NCI-H345 (cell line): ENCODE measurements at places on chromosomes 13 and 19.

GRCh38 chr13:62119739-62120700 is 704.4 kb upstream of the PCDH20 start:
- DNase-seq, result peak; percentile 9

- DNase-seq, result no peak
These were observed 14.3 kb downstream of the CCDC97 start for GRCh38 chr19:41324231-41324702.

- DNase-seq, result no peak
These were observed 524.7 kb upstream of the HTR2A start for GRCh38 chr13:47421525-47421924.

DNA sequence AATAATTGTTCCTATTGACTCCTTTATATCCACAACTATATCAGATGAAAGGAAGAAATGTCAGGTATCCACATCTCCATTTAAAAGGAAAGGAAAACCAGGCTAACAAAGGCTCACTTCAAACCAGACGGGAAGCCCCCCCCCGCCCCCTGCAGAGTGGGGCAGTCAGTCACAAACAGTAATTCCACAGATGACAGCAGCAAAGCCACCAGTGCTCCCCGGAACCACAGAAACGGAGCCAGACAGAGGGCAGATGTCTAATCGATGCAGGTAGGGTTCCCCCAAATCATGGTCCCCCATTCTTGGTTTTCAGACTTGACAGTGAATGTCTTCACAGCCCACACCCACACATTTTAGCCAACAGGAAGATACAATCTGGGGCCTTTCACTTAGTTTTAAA is 100.8 kb downstream of the STK24 start:
- DNase-seq, result no peak

GRCh38 chr13:43407023-43407581 is 379.7 kb downstream of the ENOX1 start:
- DNase-seq, result no peak

DNA sequence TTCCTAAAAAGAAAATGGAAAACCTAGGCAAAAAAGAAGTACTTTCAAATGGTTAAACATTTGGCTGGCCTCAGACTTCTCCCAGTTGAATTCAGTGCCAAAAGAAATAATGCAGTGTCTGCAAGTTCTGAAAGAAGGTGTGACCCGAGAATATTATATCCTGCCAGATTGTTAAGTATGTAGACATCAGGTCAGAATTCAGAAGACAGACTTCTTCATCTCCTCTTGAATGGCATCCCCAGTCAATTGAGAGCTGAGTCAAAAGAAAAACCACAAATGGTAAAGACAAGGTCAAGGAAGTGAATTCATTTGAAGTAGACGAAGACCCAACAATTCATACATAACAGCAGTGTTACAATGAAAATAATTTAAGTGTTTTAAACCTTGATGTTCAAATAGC is 194.5 kb downstream of the NBEA start:
- no peak for DNase-seq

GRCh38 chr19:6667114-6667627 is 2.8 kb downstream of the TNFSF14 start:
- no peak for DNase-seq

GRCh38 chr19:42596391-42597072 is 1.8 kb upstream of the CEACAM8 start:
- DNase-seq, result no peak

GRCh38 chr19:3253270-3253669 is 28.8 kb downstream of the CELF5 start:
- DNase-seq, result no peak

GRCh38 chr19:799076-799881 is 2.0 kb downstream of the PTBP1 start:
- peak; percentile 13 for DNase-seq

GRCh38 chr19:51729781-51730180 is 6.0 kb upstream of the HAS1 start:
- no peak for DNase-seq

DNA sequence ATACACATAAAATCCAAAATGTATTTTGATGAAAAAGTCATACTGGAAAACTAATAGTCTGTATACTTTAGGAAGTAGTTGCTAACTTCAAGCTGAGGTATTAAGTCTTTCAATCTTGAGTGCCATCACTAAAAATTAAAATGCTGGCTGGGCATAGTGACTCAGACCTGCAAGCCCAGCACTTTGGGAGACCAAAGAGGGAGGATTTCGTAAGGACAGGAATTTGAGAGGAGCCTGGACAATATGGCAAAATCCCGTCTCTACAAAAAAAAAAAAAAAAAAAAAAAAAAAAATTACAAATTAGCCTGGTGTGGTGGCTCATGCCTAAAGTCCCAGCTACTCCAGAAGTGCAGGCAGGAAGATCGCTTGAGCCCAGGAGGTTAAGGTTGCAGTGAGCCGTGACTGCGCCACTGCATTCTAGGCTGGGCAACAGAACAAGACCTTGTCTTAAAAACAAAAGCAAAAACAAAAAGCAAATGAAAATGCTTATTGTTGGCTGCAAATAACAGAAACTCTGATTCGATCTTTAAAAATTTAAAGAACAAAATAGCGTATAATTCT is 1994.2 kb upstream of the PCDH20 start:
- no peak for DNase-seq

DNA sequence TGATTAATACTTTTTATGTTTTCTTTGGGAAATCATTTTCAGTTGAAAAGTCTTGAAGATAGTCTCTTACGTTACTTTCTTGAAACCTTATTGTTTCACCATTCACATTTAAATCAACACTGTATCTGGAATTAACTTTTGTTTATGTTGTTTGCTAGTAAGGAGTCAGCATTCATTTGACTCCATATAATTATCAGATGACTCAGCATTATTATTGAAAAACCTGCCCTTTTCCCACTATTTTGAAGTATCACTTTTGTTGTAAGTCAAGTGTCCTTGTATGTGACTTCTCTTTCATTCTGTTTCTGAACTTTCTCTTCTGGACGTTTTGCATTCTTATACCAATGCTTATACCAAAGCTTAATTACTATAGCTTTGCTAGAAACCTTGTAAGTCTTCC is 186.1 kb upstream of the KLF12 start:
- DNase-seq, result no peak

GRCh38 chr19:44055870-44056269 is 4.0 kb downstream of the ZNF223 start:
- DNase-seq, result no peak

- DNase-seq, result no peak
These were observed 237.4 kb downstream of the NBEA start for GRCh38 chr13:35179494-35179893.

DNA sequence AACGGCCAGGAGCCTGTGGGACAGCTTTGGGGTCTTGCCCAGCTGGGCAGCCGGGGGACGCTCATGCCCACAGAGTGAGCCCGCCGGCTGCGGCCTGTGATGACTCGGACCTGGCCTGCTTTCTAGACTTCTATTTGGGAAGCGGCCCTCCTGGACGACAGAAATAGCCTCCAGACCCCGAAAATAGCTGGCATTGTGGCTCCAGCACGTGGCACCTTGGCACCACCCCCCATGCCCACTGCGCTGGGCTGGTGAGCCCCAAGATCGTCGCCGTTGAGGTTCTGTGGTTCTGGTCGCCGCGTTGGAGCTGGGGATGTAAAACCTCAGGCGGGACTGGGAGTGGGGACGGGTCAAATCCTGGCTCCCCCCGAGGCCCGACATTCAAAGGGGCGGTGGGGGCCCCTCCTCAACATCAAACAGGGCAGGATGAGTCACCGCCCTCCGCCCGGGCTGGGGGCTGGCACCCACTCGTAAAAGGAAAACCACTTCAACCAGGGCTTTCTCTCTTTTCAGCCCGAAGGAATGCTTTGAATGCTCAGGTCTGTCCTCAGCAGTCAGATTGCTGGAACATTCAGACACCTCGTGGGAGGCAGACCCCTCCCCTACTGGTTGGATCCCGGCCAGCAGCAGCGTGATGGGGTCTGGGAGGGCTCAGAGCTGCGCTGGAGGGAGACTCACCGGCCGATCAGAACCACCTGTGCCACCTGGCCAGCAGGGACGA is 42.1 kb downstream of the GADD45B start:
- no peak for DNase-seq

- DNase-seq, result no peak
These were observed 307.6 kb downstream of the SPRY2 start for GRCh38 chr13:80033286-80033685.

- no peak for DNase-seq
These were observed 474.2 kb upstream of the SLC10A2 start for GRCh38 chr13:103540382-103540765.

GRCh38 chr13:114027046-114027715 is 53.3 kb upstream of the C13orf46 start:
- no peak for DNase-seq

DNA sequence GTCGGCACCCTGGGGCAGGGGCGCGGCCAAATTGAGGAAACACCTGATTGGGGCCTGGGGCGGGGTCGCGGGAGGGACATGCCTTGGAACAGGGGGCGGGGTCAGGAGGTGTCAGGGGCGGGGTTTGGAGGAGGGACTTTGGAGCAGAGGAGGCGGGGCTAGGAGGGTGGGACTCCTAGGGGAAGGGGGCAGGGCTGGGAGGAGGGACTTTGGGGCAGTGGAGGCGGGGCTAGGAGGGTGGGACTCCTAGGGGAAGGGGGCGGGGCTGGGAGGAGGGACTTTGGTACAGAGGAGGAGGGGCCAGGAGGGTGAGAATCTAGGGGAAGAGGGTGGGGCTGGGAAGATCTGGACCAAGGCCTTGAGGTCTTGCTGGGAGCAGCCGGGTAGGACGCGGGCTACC is 21.9 kb downstream of the GRIN2D start:
- peak; percentile 62 for DNase-seq

DNA sequence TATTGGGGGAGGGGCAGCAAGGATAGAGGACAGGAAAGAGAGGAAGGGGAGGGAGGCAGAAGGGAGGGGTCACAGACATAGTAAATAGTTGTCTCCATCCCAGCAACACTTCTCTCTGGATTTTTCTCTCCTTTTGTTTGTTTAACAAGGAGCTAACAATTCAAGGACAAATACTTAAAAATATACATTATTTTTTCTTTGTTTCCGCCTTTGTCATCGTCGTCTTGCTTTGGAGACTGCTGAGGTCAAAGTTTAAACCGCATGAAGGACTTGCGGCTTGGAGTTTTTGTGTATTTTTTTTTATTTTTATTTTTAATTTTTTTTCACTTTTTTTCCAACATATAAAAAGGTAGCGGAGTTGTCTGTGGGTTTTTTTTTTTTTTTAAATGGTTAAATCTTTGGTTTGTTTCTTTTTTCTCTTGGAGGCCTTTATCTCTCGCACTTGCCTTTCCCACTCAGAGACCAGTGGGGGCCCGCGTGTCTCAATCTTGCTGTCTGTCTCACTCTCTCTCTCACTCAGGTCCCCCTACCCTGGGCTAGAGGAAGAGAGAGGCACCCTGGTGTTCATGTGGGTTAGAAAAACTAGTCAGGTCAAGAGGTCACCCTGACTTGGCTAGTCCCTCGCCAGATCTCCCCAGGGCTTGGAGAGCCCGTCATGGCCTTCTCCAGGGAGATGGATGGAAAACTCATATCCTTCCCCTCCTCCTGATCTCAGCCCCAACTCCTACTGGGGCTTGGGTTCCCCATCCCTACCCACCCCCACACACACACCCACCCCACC is 11.0 kb downstream of the ZNF574 start:
- DNase-seq, result no peak

- DNase-seq, result no peak
These were observed 8.9 kb upstream of the TPM4 start for GRCh38 chr19:16067205-16067938.

DNA sequence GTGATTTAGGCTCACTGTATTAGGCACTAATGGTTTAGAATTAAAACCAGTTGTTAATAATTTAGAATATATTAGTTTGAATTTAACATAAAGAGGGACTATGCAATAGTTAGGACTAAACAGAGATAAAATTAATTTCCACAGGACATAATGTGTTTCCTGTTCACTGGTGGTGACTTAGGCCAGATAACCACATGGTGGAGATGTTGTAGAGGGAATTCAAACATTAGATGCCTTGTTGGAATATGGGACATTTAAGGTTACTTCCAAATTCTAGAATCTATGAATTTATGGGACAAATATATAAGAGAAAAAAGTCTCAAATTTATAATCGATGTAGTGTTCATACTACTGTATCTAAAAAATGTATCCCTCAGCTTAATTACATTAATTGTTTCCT is 615.5 kb upstream of the KLHL1 start:
- peak; percentile 4 for DNase-seq

DNA sequence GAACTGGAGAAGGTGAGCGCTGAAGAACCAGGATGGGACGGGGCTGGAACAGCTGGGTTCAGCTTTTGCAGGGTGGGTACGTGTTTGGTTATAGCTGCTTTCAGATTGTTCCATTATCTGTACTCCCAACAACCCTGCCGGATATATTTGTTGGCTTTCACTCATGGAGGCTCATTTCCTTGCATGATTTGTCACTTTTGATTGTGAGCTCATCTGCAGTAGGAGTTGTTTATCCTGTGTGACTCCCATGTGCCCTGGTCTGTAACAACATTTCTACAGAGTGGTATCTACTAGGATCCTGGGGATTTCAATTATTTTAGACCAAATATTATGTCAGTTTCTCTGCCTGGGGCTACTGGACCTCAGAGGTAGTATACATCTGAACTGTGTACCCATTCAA is 5.4 kb downstream of the ARL11 start:
- no peak for DNase-seq

GRCh38 chr19:45496349-45496953 is 396 bp downstream of the RTN2 start:
- no peak for DNase-seq

DNA sequence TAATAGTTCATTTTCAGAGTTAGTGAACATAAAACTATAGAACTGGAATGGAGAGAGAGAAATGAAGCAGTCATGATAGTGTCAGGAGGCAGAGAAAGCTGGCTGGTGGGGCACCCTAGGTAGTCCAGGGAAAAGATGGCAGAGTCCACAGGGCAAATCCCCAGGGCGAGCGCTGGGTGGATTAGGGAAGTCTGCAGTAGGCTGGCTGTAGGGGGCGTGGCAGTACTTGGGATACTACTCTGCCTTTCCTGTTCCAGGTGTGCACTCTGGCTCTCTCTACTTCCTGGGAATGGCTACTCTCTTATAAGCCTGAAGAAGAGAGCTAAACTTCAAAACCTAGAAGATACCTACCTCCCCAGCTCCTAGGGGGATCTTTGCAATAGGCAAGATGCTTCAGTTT is 232.9 kb upstream of the SLC10A2 start:
- no peak for DNase-seq
